ENCODE measurements at places on chromosomes 4 and X.

DNA sequence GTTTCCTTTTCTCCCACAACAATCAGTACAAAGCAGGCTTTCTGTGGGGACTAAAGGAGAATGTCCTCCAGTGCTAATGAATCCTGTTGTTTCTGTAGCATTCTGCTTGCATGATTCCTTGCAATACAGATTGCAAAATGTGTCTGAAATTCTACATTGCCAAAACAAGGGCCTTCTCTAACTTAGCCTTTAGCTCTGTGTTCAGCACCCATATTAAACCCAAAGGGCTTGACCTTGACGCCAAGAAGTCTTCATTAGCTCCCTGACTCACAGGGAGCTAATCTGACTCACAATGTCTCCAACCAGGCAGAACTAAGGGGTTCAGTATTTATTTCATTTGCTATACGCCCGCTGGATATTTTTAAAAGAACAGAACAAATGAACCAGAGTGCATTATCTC, 241.4 kb upstream of the CLNK start:
- peak; percentile 75 for DNase-seq

DNA sequence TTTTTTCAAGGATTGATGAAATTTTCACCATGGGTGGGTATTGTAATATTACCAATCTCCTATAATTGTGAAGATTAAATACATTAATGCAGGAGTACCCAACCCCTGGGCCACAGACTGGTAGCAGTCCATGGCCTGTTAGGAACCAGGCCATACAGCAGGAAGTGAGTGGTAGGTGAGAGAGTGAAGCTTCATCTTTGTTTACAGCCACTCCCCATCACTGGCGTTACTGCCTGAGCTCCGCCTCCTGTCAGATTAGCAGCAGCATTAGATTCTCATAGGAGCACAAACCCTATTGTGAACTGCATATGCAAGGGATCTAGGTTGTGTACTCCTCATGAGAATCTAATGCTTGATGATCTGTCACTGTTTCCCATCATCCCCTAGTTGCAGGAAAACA, 15.1 kb downstream of the RAPGEF2 start:
- no peak for DNase-seq

DNA sequence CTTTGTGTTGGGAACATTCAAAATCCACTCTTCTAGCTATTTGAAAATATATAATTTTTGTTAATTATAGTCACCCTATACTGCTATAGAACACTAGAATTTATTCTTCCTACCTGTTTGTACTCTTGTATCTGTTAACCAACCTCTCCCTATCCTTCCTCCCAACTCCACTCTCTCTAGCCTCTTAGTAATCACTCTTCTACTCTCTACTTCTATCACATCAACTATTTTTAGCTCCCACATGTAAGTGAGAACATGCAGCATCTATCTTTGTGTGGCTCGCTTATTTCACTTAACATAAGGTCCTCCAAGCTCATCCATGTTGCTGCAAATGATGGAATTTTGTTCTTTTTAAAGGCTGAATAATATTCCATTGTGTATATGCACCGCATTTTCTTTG, 537.3 kb downstream of the MID1IP1 start:
- DNase-seq: no peak

DNA sequence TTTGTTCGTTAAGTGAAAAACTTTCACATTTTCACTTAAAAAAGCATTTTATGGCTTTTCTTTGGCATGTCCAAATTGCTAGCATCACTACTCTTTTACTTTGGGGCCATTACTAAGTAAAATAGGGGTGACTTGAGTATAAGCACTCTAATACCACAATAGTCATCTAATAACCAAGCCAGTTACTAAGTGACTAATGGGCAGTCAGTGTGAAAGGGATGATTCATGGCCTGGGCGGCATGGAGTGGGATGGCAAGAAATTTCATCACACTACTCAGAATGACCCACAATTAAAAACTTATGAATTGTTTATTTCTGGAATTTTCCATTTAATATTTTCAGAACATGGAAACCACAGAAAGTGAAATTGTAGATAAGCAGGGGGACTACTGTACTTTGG, 60.9 kb downstream of the BMP15 start:
- DNase-seq: peak; percentile 9

DNA sequence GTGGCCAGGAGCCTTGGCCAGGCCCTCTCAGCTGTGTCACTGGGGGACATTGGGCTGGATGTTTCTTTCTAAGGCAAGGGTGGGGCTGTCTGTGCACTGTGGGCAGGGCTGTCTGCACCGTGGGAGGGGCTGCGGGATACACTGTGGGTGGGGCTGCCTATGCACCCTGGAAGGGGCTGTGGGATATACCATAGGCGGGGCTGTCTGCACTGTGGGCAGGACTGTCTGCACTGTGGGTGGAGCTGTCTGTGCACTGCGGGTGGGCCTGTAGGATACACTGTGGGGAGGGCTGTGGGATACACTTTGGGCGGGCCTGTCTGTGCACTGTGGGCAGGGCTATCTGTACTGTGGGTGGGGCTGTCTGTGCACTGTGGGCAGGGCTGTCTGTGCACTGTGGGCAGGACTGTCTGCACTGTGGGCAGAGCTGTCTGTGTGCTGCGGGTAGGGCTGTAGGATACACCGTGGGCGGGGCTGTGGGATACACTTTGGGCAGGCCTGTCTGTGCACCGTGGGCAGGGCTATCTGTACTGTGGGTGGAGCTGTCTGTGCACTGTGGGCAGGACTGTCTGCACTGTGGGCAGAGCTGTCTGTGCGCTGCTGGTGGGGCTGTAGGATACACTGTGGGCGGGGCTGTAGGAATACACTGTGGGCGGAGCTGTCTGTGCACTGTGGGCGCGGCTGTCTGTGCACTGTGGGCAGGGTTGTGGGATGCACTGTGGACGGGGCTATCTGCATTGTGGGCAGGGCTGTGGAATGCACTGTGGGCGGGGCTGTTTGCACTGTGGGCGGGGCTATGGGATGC, 31.1 kb downstream of the ACOX3 start:
- peak; percentile 68 for DNase-seq

DNA sequence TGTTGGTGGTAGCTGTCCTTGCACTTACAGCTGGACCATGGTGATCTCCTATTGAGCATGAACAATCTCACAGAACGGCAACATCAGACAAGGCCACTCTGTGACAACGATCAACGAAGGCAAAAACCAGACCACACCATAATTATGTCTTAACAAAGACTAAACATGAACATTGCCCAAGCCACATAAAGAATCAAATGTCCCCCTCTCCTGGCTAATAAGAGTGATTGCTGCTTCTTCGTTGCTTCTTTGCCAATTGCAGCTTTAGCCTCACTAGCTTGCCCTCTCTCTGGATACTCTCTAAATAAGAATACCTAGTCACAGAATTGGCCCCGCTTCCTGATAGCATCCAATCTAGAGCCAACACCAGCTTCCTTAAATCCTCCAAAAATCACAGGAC, 41.5 kb upstream of the PGRMC1 start:
- peak; percentile 13 for DNase-seq

GRCh38 chrX:24317567-24317966, 3.7 kb upstream of the SUPT20HL2 start:
- DNase-seq: no peak

- no peak for DNase-seq
Measured at GRCh38 chr4:86688026-86688425, 93.9 kb downstream of the PTPN13 start.

Measured in fibroblast of skin of back (primary cell).